Right cardiac atrium (tissue), 5 donors: ENCODE measurements at places on chromosomes 7 and 10. TPM values are rescaled to one million over a fixed set of nuclear protein-coding genes. Genes with fewer than 3 reads are reported as not detected.

GRCh38 chr7:136050462-136050847, 73.3 kb upstream of the MTPN start:
- no peak for DNase-seq

- DNase-seq, result no peak
These were observed 68.6 kb downstream of the KMT2C start for GRCh38 chr7:152367170-152367569.

UBE2D1 gene
- total RNA-seq, result 28.0 TPM

- DNase-seq, result no peak
These were observed 77.6 kb downstream of the DENND2A start for GRCh38 chr7:140562926-140563481.

DNA sequence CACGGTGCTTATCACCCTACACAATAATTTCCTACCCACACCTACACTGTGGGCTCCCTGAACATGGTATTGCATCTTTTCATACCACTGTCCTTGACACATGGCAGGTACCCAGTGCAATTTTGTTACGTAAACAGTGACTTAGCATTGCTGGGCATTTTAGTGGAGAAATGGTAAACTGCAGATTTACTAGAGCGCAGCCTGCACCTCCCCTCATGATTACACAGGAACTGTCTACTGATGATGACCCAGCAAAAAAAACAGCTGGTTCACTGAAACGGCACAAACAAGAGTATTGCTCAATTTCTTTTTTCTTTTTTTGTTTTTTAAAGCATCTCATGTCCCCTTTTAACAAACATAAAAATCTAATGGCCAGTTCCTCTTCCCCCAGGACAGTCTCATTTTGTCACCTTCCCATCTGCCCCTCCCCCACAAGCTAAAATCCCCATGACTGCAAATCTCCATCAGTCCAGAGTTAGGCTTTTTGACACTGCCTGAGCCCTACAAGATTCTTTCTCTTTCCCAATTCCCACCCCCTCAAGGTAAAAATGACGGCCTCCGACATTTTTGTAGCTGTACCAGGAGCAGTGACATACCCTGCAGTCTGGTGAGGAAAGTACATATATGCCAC, 2.8 kb downstream of the ZNF746 start:
- DNase-seq, result no peak

CFAP70 gene
- 1.8 TPM for total RNA-seq

GNAI1 gene
- 10.2 TPM for total RNA-seq

ADAMTS14 gene
- total RNA-seq, result 0.36 TPM
